Ascending aorta (tissue), 2 donors: ENCODE measurements at places on chromosomes 1 and 21.

DNA sequence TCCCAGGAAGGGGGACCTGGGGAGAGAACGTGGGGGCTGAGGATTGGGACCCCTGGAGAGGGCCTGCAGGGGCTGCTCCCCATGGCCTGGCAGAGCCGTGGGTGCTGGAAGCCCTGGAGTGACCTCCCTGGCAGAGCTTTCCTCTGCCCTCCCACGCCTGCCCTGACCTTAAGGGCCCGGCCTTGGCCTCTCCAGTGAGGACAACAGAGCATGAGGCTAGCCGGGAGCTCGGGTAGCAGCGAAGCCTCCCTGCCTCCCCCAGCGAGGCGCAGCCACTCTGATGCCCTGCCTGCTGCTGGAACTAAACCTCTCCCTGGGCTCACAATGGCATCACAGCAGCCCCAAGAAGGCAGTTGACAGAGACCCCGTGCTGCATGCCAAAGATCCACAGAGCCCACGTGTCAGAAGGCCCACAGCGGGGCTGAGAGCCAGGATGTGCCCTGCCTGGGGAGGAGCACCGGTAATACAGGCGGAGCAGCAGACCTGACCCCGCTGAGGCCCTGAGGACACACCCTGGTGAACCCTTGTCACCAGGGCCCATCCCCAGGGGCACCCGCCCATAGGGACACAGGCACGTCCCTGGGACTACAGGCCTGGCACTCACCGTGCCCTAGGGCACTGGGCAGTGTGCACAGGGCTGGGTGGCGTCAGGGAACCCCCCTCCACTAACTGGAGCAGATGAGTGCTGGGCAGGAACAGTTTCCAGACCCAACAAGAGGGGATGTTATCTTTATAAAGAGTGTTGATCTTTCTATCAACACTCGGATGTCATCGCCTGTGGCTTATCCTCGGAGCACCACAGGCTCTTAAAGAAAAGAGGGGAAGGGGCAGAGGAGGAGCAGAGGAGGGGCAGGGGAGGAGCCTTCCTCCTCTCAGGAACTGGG, 48.4 kb downstream of the ARHGEF16 start:
- H3K4me3 ChIP-seq, result no peak overlapping the region
- H3K4me1 ChIP-seq, result peaks cover 19% of the 10 kb centered on the region
- H3K27ac ChIP-seq, result peak overlapping the region; percentile 87
- H3K27me3 ChIP-seq, result no peaks in the 10 kb centered on the region

DNA sequence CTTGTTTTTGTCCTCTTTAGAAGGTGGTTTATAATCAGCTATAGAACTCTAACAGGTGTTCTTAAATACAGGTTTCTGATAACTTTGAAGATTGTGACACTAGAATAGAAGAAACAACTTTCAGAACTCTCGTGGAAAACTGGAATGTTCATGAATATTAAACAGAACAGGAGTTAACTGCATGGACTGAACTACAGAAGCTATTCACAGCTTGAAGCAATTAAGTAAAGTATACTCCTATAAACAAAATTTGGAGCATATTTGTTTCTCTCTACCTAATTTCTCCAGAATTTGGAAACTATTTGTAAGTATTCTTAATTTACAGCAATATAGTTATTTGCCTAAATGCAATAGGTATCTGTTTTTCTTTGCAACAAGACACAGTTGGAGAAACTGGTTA, 824.8 kb downstream of the ADGRL2 start:
- H3K36me3 ChIP-seq, result no peaks in the 10 kb centered on the region
- H3K27me3 ChIP-seq, result no peaks in the 10 kb centered on the region
- DNase-seq, result no peak
- no peak overlapping the region for H3K4me3 ChIP-seq

DNA sequence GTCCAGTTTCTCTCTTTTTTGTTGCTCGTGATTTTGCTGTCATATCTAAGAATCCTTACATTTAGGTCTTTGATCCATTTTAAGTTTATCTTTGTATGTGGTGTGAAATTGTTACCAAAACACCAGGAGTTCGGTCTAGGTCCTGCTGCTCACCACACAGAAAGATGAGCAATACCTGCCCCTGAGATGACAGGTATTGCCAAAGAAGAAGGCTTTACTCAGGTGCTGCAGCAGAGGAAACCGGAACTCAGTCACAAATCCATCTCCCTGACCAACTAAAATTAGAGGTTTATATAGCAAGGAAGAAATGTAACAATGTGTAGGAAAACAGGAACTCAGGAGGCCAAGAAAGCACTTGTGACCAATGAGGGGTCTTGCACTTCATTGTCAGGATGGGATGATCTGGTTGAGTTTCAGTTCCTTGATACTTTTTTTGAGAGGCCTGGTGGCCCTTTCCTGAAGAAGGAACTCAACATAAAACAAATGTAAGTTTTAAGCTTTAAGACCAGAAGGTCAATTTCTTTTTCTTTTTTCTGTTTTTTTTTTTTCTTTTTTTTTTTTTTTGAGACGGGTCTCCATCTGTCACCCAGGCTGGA, 16.5 kb upstream of the SETDB1 start:
- no peaks in the 10 kb centered on the region for H3K4me1 ChIP-seq
- H3K36me3 ChIP-seq, result no peaks in the 10 kb centered on the region
- no peak overlapping the region for H3K27ac ChIP-seq
- H3K4me3 ChIP-seq, result no peak overlapping the region
- no peak for DNase-seq

- no peak for DNase-seq
- H3K36me3 ChIP-seq, result no peaks in the 10 kb centered on the region
- no peak overlapping the region for H3K27ac ChIP-seq
- no peaks in the 10 kb centered on the region for H3K4me1 ChIP-seq
- no peak overlapping the region for H3K4me3 ChIP-seq
Measured at GRCh38 chr1:165144757-165145397, 211.6 kb downstream of the LMX1A start.

- no peaks in the 10 kb centered on the region for H3K27me3 ChIP-seq
- no peak overlapping the region for H3K27ac ChIP-seq
- DNase-seq, result no peak
- H3K36me3 ChIP-seq, result no peaks in the 10 kb centered on the region
Measured at GRCh38 chr1:228782662-228783417, 47.6 kb downstream of the RHOU start.

- no peaks in the 10 kb centered on the region for H3K27me3 ChIP-seq
- no peak for DNase-seq
- H3K36me3 ChIP-seq, result peaks cover 37% of the 10 kb centered on the region
- no peak overlapping the region for H3K4me3 ChIP-seq
- H3K27ac ChIP-seq, result peak overlapping the region; percentile 35
Measured at GRCh38 chr1:45569571-45569961, 14.3 kb upstream of the NASP start.

DNA sequence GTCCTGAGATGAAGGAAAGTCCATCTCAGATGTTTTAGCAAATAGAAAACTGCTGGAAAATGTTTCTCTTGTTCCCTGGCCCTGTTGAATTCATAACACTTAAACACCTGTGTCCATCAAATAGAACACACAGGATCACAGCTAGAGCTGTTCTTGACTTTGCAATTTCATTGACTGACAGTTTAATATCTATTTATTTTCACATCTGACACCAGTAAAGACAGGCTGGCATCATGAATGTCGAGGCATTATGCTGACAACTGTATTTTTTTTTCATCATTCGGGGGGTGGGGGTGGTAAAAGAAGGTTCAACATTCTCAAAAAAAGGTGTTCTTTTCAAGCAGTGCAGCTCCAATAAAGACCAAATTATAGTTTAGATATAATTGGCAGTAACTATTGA, 591.2 kb upstream of the PTBP2 start:
- no peak for DNase-seq
- H3K4me1 ChIP-seq, result no peaks in the 10 kb centered on the region
- no peaks in the 10 kb centered on the region for H3K27me3 ChIP-seq
- H3K27ac ChIP-seq, result no peak overlapping the region

- no peak for DNase-seq
- H3K4me1 ChIP-seq, result no peaks in the 10 kb centered on the region
- H3K27ac ChIP-seq, result no peak overlapping the region
- peaks cover 13% of the 10 kb centered on the region for H3K36me3 ChIP-seq
Measured at GRCh38 chr1:246629976-246630375, 63.7 kb downstream of the CNST start.

DNA sequence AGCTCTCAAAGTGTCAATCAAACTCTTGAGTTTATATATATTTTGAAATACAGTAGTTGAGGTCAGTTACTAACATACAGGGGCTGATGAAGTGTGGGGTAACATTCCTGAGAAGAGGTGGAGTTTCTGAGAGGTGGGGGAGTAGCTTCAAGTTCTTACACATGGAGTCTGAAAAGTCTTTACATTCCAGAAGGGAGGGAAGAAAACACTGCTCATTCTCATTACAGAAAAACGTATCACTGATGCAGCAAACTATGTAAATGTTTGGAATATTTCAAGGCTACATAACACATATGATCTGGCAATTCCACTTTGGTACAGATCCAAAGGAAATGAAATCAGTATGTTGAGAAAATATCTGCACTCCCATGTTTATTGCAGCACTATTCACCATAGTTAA, 1065.8 kb upstream of the B3GALT2 start:
- no peaks in the 10 kb centered on the region for H3K36me3 ChIP-seq
- no peaks in the 10 kb centered on the region for H3K27me3 ChIP-seq
- H3K4me1 ChIP-seq, result no peaks in the 10 kb centered on the region
- H3K4me3 ChIP-seq, result no peak overlapping the region
